ENCODE measurements at places on chromosomes 3 and 15.

GRCh38 chr3:172107403-172107802 is 68.0 kb downstream of the FNDC3B start:
- no peak for DNase-seq

GRCh38 chr15:67803996-67804843 is 21.1 kb upstream of the SKOR1 start:
- peak; percentile 59 for DNase-seq

DNA sequence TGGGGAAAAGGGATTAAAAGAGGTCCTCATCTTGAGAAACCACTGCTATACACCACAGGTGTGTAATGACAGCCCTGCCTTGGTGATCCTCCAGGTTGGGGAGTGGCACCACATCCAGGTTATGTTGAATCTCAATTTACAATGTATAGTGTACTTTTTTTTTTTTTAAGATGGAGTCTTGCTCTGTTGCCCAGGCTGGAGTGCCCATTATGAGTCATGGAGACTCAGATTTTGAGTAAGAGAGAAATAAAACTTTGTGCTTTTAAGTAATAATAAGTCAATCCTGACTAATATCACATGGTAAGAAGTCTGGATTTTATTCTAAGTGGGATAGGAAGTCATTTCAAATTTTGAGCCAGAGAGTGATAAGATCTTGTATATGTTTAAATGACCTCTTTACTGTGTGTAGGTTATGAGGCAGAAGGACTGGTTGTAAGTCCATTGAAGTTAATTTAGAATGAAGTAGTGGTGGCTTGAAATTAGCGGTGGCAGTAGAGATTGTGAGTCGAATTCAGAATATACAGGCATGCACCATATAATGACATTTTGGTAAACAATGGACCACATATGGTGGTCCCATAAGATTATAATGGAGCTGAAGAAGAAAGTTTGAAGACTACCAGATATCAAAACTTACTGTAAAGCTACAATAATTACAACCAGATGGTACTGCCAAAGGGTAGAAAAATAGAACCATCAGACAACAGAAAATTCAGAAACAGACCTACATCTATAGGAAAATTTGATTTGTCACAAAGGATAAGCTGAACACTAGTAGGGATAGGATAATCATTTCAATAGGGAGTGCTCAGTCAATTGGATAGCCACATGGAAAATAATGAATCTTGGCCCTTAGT is 20.7 kb downstream of the POPDC2 start:
- no peak for DNase-seq

DNA sequence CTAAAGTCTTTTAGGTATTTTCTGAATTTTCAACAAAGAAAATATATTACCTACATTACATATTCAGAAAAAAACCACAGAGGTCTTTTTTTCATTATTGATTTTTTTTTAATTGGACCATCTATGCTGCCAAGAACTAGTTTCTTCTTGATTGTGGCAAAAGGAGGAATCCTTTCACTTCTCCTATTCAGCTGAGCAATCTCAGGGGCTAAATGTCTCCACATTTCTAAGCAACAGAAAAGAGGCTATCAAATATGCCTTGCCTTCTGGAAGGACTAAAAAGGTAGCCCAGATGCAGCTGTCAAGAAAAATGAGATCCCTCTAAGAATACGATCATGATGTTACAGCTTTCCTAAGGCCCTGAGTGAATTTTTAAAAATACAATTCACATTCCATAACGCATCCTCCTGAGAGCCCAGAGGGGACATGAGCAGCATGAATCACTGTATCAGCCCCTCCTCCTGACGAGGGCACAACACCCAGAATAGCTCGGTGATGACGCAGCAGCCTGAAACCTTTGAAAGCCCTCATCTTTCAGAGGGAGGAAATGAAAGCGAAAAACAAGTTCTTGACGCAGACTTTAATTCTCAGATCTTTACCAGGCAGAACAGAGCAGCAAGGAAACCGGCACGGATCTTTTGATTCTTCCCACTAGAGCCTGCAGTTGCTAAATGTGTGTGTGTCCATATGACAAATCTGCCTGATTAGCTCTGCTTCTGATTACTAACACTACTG is 24.6 kb downstream of the RUBCN start:
- peak; percentile 57 for DNase-seq

DNA sequence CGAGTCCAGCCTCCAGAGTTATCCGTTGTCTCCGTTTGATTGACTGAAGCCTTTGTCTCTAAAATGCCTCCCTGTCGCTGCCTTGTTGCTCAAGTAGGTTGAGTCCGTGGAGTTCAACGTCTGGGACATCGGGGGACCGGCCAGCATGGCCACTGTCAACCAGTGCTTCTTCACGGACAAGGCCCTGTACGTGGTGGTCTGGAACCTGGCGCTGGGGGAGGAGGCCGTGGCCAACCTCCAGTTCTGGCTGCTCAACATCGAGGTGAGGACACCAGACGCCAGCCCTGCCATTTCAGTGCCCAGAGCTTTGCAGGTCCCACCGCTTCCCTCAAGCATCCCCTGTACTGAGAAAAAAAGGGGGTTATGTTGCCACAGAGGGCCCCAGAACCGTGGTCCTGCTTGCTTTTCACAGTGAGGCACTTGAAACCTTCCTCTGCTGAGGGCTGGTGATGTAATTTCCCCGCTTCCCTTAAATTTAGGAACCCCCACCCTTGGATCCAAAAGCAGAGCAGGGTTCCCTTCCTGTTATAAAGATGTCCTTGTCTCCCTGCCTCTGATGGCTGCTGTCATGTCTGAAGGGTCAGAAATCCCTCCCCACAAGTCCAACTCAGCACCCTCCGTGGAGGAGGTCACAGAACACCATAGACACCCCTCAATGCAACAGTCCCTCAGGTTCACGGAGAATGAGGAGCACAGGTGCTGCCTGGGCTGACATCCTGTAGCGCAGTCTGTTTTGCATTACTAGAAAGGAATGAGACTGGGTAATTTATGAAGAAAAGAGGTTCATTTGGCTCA is 105.7 kb downstream of the LRRK1 start:
- DNase-seq = no peak

DNA sequence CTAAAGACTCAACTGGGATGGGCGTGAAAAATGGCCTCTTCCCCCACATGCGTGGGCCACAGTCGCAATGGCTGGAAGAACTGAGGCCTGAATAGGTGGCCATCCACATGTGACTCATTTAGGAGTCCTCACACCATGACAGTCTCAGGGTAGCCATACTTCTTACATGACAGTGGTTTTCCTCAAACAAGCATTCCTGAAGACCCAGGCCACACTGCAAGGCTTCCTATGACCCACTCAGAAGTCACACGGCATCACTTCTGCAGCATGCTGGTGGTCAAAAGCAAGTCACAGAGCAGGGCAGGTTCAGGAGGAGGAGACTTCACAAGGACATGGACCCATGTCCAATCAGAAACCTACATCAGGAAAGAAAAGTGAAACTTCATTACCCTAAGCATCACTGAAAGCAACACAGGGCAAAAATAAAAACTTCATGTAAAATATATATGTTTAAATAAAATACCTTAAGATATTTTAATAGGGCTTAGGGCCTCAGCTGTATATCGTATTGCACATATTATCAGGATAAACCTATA is 257.1 kb downstream of the OPA1 start:
- DNase-seq = no peak

- DNase-seq = no peak
Observed at GRCh38 chr3:171994646-171995428, 44.5 kb upstream of the FNDC3B start.

- DNase-seq = no peak
Observed at GRCh38 chr3:127688416-127689265, 15.9 kb downstream of the ABTB1 start.

- no peak for DNase-seq
Observed at GRCh38 chr15:75233504-75234190, 24.5 kb upstream of the GOLGA6C start.
